ENCODE measurements at places on chromosomes 7 and 10. TPM values are rescaled to one million over a fixed set of nuclear protein-coding genes. Genes with fewer than 3 reads are reported as not detected.

Gene TUBAL3
- not detected for total RNA-seq

- no peak for DNase-seq
These were observed 98.6 kb downstream of the ELMO1 start for GRCh38 chr7:37349979-37350590.

DNA sequence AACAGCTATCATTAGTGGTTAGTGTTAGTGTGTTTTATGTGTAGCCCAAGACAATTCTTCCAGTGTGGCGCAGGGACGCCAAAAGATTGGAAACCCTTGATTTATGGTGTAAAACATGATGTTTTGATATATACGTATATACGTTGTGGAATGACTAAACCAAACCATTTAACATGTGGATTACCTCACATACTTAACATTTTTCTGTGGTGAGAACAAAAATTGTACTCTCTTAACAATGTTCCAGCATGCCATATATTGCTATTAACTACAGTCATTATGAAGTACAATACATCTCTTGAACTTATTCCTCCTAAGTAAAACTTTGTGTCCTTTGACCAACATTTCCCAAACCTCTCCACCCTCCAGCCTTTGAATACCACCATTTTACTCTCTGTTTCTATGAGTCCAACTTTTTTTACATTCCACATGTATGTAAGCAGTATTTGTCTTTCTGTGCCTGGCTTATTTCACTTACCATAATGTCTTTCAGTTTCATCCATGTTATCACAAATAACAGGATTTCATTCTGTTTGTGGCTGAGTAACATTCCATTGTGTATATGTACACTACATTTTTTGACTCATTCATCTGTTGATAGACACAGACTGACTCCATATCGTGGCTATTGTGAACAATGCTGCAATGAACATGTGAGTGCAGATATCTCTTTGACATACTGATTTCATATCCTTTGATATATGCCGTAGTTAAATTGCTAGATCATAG is 42.2 kb upstream of the MAGI2 start:
- DNase-seq: no peak

- no peak for DNase-seq
These were observed 153.5 kb downstream of the NRP1 start for GRCh38 chr10:33180921-33181320.

GRCh38 chr7:118839515-118839914 is 615.0 kb downstream of the ANKRD7 start:
- no peak for DNase-seq

GRCh38 chr7:103664577-103664976 is 218.6 kb upstream of the SLC26A5 start:
- no peak for DNase-seq

Gene CHRM2
- not detected for total RNA-seq

Gene SLC37A3
- total RNA-seq: 59.0 TPM

Gene SPAM1
- total RNA-seq: not detected

DNA sequence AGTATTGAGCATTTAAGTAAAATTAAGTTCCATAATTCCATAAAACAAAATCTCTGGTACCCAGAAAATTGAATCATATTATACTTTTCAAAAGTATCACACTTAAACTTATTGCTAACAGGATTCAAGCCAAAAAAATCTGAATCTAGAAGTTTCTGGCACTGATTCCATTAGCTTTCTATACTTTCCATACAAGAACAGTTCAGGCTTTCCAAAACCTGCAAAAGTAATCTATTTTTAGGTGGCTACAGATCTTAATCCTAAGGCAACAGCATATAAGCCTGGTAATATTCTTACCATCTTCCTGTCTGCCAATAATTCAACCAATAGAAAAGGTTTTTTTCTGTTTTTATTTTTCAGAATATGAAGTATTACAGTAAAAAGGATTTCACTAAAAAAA is 185.0 kb downstream of the CRPPA start:
- no peak for DNase-seq

DNA sequence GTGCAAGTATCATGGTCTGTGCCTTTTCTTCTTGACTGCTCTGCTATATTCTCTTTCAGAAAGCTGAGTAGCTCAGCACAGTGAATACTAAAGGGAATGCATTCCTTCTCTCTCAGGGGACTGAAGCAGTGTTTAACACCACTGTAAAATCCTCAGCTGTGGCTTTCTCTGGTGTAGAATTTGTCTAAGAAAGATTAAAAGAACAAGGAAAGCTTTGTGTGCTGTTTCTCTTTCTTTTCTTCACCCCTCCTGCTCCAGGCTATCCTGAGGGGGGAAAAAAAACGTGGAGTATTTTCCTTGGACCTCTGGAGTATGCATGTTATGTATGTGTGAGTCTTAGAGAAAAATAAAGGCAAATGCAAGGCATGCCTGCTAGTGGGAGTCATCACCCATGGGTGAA is 383.9 kb downstream of the AUTS2 start:
- no peak for DNase-seq

DNA sequence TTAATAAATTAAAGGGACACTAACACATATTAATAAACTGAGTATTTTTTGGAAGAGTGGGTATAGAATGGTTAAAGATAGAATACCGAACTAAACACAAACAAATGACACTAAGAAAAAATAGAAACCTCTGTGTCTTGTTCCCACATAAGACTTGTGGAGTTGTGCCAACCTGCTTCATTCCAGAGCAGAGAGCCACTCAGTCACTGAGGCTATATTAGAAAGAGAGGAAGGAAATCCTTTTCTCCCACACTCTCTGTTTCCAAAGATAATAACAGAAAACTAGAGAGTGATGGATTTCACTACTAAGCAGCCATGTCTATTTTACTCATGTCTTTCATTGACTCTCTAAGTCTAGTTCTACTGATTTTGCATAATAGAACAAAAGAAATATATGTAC is 26.0 kb downstream of the CTNNA3 start:
- DNase-seq: no peak

- DNase-seq: no peak
These were observed 4.3 kb downstream of the NOC3L start for GRCh38 chr10:94358480-94358879.
